H1 (cell line): ENCODE measurements at places on chromosomes 2 and 18.

DNA sequence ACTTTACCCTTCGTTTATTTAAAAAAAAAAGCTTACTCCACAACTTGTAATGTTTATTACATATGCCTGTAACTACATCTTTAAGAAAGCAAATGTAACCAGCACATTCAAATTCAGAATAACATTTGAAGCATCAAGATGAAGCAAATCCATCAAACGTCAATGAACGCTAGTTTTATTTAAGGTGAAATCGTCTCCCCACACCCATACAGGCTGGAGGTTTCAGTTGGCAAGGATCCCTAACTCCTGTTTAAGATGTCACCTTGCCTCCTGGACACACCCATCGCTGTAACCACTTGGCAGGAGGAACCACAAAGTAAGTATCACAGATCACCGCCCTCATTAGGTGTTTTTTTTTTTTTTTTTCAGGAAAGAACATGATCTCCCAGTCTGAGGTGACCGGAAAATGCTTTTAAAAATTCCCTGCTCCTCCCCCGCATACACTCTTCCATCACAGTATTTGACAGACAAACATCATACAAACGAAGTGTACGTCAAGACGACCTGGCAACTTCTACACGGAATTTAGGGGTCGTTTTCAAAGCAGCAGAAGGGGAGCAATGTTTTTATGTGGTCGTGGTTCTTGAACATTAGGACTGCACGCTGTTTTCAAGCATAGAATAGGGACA lies 19.7 kb upstream of the STPG4 start:
- no peak overlapping the region for H3K27ac ChIP-seq
- H3K4me3 ChIP-seq = peak overlapping the region; percentile 82
- no peak for DNase-seq
- H3K27me3 ChIP-seq = no peaks in the 10 kb centered on the region
- H3K36me3 ChIP-seq = no peaks in the 10 kb centered on the region
- H3K4me1 ChIP-seq = peaks cover 16% of the 10 kb centered on the region

- no peaks in the 10 kb centered on the region for H3K36me3 ChIP-seq
- no peaks in the 10 kb centered on the region for H3K4me1 ChIP-seq
- no peaks in the 10 kb centered on the region for H3K27me3 ChIP-seq
- DNase-seq = no peak
- no peak overlapping the region for H3K4me3 ChIP-seq
Observed at GRCh38 chr2:144111437-144111836, 408.5 kb downstream of the ZEB2 start.

GRCh38 chr2:25279091-25279651 lies 62.6 kb downstream of the DNMT3A start:
- peaks cover 20% of the 10 kb centered on the region for H3K4me1 ChIP-seq
- no peak for DNase-seq
- no peak overlapping the region for H3K4me3 ChIP-seq
- H3K27me3 ChIP-seq = no peaks in the 10 kb centered on the region
- no peak overlapping the region for H3K27ac ChIP-seq
- H3K36me3 ChIP-seq = no peaks in the 10 kb centered on the region

DNA sequence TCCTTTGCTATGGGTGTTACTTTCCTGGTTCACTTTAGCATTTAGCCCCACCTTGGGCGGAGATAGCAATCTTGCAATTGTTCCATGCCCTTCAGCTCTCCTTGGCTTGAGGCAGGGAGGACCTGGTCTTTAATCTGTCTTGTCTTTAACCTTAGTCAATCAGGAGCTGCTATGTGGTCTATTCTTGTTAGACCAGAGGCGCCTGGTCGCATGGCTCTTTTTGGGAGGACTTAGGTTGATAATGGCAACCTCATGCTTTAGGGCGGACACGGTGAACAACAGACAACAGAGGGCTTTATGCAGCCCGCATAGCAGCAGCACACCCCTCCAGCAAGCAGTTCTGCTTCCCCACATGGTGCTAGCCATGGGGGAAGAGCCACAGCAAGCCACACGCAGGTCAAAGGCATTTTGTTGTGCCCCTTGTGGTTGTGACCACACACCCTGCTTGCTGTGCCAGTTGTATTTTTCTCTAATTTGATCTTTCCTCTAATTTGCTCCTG lies 17.7 kb upstream of the ZDBF2 start:
- H3K36me3 ChIP-seq = no peaks in the 10 kb centered on the region
- no peak for DNase-seq

- DNase-seq = no peak
- H3K36me3 ChIP-seq = no peaks in the 10 kb centered on the region
- H3K4me1 ChIP-seq = no peaks in the 10 kb centered on the region
- no peak overlapping the region for H3K27ac ChIP-seq
Observed at GRCh38 chr2:137969418-137969765, 5.1 kb downstream of the HNMT start.
